BE2C (cell line): ENCODE measurements at places on chromosomes 12 and 14.

DNA sequence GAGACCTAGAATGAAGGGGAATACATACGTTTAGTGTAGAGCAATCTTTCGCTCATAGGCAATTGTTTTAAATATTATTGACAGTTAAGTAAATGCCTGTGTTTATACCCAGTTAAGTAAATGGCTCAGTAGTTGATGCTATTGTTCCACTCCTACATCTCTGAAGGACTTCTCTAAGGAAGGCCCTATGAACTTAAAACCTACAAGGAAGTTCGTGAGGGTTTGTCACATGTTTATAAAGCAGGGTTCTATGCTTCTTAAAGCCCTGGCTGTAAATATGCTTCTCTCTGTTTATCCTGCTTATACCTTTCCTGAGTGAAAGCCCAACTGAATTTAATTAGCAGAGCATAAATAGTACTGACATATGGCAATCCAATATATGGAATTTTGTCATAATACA is 282.1 kb upstream of the NPAS3 start:
- no peak for DNase-seq

DNA sequence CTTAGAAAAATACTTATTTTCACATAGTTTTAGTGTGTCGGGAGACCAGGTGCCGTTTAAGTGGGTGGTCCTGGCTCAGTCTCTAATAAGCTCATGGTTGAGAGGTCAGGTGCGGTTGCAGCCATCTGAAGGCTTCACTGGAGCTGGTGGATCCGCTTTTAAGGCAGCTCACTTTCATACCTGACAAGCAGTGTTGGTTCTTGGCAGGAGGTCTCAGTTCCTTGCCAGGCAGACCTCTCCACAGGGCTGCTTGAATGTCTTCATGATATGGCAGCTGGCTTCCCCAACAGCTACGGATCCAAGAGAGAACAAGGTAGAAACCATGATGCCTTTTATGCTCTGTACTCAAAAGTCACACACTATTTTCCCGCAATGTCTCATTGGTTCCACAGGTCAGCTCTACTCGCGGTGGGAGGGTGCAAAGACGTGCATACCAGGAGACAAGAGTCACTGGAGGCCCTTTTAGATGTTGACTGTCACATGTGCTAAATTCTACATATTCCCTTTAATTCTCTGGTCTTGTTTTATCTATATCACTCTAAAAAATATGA is 8.0 kb upstream of the ZDHHC17 start:
- no peak for DNase-seq

DNA sequence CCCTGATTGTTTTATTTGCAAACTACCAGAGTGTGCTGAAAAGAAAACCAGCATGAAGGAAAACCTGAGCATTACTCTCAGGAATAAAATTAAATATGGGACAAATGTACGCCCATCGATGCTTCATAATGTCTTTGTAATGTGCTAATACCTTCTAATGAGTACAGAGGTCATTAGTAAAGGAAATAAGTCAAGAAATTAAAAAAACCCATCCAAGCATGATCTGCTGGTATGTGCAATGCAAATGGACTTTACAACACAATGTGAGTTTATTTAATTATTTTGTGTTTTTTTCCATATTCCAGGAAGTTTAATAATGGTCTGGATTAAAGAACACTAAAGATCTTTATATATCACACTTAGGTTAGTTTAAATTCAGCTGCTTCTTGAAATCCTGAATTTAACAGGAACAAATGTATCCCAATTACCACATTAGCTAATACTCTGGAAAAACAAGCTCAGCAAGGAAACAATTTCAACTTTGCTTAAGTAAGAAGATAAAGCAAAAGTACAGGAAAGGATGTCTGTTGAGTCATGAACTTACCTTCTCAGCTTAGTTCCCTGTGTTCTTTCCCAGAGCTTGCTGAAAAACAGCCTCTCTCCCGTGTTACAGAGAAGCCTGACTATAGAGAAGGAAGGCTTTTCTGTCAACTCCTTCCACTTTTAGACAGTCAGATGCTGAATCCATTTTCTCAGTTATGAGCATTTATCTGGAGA is 179.3 kb upstream of the TMEM260 start:
- no peak for DNase-seq

GRCh38 chr14:59870277-59871165 is at the start of gene RTN1:
TSS of gene RTN1 (minus strand) at chr14:59870776. CDS start at chr14:59870630, 146 bp downstream.
- peak; percentile 54 for DNase-seq

DNA sequence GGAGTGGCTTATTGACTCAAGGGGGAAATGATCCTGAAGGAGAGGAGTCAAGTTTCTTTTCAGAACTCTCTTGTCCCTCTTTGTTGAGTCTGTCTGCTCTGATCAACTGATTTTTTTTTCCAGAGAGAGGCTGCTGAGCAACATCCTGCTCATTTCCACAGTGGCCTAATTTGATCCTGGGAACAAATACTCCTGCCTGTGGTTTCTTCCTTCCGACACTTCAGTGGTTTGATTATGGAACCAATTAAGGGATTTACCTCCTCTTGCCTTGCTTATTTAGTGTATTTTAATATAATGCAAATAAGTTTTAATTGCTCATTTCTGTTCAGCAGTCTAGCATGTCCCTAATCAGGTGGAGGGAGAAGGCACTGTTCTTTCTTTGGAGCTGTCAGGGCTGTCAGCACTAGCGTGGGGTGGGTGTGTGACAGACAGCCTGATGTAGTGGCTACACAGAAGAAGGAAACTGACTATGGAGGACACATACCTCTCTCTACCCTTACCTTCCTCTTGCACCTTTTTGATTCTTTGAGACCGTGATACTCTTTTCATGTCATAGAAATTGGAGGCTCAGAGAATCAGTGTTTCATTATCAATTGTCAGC is 344.9 kb upstream of the STXBP6 start:
- no peak for DNase-seq

DNA sequence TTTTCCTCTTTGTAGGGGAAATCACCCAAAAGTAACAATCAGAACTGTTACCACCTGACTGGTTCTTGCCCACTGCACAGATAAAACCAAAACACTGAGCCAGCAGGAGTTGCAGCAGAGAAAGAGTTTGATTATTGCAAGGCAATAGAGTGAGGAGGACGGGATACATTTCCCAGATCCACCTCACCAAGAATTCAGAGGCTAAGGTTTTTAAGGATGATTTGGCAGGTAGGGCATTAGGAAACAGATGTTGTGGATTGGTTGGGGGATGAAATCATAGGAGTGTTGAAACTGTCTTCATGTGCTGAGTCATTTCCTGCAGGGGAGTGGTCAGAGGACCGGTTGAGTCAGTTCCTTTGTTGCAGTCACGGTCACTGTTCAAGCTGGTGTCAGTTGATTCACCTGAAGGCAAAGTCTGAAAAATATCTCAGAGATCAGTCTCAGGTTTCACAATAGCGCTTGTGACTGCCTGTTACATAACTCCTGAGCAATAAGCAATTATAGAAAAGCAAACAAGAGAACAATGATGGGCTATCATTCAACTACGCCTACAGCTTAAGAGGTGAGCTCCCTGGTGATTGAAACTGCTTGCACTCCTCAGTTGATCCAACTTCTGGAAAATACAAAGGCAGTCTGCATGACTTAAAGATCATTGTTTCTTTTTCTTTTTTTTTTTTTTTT is 20.3 kb upstream of the AMN1 start:
- no peak for DNase-seq

- DNase-seq: no peak
Observed at GRCh38 chr14:48473944-48474343, 798.5 kb upstream of the MDGA2 start.

- DNase-seq: no peak
Observed at GRCh38 chr14:101504096-101504948, 57.0 kb upstream of the DIO3 start.

GRCh38 chr12:46560089-46560488 is 187.5 kb upstream of the SLC38A2 start:
- DNase-seq: no peak

GRCh38 chr14:27134200-27134599 is 536.4 kb upstream of the NOVA1 start:
- DNase-seq: no peak

- no peak for DNase-seq
Observed at GRCh38 chr14:61334197-61334701, 12.9 kb downstream of the PRKCH start.
